ENCODE measurements at places on chromosomes 1 and 21.

DNA sequence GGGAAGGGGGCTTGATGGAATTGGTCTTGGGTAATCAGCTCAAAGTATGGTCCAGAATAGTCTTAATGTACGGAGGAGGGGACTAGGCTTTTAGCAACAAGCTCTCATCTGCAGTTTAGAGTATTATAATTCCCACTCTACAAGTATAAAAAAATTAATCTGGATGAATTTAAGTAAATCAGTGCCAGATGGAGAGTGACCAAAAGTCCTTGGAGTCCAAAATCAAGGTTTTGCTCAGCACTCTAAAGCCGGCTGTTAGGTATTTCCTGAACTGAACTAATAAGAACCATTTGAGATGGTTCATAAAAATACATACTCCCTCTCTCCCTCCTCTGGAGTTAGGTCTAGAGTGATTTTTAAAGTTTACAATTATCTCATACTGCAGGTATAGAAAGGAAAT lies 23.7 kb downstream of the GLUL start:
- DNase-seq = no peak

DNA sequence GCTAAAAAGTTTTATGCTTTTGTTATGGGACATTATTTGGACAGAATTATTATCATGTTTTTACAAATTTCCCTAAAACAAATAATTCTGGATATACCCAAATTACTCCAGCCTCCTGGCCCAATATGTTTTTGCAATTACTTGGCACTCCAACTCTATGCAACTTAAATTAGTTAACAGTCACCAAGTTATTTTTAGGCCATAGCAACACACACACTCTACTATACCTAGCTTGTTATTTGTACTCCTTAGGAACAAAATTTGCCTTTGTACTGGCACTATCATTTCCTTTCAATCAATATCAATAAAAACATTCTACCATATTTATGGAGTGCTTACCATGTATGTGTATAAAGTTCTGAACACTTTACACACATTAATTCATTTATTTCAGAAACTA lies 7.7 kb downstream of the DUSP10 start:
- no peak for DNase-seq

DNA sequence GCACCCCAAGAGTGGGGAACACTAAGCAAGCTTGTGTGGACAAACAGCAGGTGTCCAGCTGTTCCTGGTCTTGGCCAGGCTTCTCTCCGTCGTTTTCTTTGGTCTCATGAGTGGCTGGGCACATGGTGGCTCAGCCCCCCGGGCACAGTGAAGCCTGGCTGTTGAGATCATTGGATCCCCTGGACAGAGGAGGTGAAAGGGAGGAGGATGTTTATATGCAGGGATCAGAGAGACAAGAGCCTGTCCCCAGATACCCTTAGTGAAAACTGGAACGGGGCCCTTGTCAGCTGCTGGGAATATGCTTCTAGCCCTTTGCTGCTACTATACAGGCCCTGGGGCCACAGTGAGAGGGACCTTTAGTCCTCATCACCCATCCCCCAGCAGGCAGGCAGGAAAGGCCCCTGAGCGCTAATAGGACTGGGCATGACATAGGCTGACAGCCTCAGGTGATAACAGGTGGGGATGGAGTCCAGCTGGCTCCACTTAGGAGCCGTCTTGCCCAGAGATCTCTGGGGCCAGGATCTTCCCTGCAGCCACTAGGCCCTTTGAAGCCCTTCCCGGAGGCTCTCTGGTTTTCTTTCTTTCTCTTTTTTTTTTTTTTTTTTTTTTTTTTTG lies 16.4 kb downstream of the EPHA8 start:
- no peak for DNase-seq

GRCh38 chr1:154456631-154457030 lies 45.4 kb upstream of the TDRD10 start:
- DNase-seq = no peak

GRCh38 chr1:205693421-205693991 lies 13.2 kb upstream of the SLC45A3 start:
- no peak for DNase-seq

- DNase-seq = no peak
These were observed 15.2 kb upstream of the FCRLA start for GRCh38 chr1:161691846-161692245.

- no peak for DNase-seq
These were observed 39.5 kb downstream of the TBX19 start for GRCh38 chr1:168320149-168320548.

DNA sequence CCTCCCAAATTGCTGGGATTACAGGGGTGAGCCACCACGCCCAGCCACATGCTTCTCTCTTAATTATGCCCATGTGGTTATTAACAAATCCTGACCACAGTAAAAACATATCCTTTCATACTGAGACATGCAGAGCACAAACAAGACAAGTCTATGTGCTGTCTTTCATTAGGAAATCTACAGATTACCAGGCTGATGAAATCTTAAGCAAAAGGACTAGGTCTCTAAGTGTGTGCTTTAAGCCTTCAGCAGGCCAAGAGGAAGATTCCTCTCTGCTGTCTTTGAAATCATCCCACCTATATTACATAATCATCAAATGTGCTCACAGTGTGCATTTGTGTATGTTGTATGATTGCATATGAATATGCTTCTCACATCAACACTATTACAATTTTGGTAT lies 419.3 kb downstream of the KCTD3 start:
- DNase-seq = no peak

DNA sequence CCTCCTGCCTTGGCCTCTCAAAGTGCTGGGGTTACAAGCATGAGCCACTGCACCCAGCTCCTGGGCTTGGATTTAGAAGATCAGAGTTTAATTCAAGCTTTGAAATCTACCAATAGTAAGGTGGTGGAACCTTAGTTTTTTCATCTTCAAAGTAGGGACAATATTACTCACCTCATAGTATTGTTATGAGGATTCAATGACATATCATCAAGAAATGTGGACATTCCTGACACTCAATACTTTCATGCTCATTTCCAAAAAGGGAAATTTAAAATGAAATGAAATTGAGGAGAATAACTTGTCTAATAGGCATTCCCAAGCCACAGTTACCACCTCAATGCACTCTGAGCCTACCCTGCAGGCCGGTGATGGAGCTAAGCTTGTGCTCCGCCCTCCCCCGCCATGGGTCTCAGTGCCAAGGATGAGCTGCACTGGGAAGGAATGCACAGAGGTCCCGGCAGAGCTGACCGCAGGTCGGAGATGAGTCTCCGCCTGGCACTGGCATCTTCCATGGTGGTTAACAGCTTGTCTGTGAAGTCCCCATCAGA lies 56.5 kb upstream of the BCAR3 start:
- DNase-seq = no peak

DNA sequence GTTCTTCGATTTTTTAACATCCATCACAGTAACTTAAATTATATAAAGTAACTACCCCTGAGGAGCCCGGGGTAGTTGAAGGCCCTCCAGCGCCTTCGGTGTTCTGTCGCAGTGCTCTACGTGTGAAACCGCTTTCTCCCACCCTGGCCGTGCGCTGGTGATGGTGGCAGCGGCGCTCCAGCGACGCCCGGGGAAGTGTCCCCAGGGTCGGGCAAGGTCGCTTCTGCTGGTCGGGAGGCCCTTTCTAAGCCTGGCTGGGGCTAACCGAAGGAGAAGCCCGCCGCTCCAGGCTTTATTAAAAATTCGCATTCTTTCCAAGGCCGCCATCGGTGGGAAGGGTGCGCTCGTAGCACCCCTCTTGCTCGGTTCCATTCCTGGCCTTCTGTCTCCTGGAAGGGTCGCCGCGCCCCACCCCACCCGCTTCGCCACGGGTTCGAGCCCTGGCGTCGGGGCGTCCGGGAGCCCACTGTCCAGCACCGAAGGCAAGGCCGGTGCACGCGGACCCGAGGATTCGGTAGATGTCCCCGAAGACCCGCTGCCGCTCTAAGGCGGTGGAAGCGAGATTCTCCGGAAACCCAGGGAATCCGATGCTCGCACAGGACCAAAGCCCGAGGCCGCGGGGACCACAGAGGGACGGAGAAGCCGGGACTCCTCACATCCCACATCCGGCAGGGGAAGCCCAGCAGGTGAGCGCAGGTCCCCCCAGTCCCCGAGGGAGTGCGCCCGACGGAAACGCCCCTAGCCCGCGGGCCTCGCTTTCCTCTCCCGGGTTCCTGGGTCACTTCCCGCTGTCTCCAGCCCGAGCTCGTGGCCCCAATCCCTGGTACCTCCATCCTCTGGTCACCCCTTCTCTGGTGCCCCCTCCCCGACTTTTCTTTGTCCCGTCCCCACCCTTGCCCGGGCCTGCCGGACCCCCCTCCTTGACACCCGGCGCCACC lies 685 bp upstream of the RIPPLY3 start:
- no peak for DNase-seq

- DNase-seq = no peak
These were observed 51.5 kb downstream of the ATP5PO start for GRCh38 chr21:33864150-33864549.

- peak; percentile 38 for DNase-seq
These were observed 10.4 kb downstream of the DCAF8 start for GRCh38 chr1:160251687-160252526.

DNA sequence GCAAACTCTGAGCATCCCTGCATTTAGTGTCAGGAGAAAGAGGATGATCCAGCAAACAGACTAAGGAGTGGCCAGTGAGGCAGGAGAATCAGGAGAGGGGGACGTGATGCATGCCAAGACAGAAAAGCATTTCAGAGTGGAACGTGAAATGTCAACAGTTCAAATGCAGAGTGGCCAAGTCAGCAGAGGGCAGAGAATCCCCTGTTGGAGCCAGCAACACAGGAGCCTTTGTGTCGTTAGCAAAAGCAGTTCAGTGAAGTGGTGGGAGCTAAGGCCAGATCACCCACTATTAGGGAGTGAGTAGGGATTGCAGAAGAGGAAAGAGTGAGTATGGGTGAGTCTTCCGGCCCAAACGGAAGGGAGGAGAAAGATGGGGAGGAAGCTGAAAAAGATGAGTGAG lies 6.6 kb upstream of the FCRL6 start:
- no peak for DNase-seq

GRCh38 chr1:210817385-210818275 lies 316.3 kb downstream of the KCNH1 start:
- no peak for DNase-seq

GRCh38 chr1:219518168-219518906 lies 94.6 kb downstream of the ZC3H11B start:
- DNase-seq = no peak

GRCh38 chr1:100482167-100482566 lies 55.8 kb upstream of the GPR88 start:
- DNase-seq = no peak

- DNase-seq = no peak
These were observed 99.8 kb upstream of the C1orf21 start for GRCh38 chr1:184287001-184287400.

DNA sequence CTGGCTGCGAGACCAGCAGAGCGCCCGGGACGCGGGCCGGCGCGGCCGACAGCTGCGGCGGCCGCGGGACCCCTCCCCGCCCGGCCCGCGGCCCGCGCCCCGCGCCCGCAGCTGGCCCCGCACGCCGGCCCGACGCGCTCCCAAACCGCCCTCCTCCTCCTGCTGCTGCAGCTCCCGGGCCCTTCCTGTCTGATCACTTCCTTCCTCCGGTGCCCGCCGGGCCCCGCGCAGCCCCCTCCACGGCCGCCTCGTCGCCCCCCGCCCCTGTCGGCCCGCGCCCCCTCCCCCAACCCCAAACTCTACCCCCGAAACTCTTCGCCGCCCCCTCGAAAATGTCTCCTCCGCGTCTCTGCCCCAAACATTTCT lies 594 bp downstream of the LUZP1 start:
- no peak for DNase-seq

DNA sequence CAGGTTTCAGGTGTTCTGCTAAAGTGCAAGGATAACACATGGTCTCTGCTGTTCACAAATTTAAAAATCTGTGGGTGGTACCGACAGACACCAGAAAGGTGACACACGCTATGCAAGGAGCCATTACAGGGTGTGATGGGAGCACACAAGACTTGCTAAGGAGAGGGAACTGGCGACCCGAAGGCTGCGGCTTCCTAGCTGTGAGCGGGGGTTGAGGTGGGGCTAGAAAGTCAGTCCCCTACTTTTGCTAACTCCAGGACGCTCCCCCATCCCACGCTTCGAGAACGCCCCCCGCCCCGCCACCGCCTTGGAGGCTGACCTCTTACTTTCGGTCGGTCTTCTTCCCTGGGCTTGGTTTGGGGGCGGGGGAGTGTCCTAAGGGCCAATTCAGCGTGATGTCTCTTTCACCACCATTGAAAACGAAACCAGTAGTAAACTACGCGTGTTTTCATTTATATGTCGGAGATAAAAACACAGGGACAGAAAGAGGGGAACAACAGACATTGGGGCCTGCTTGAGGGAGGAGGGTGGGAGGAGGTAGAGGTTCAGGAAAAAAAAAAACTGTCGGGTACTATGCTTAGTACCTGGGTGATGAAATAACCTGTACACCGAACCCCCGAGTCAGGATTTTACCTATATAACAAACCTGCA lies 1.1 kb downstream of the CKS1B start:
- no peak for DNase-seq

DNA sequence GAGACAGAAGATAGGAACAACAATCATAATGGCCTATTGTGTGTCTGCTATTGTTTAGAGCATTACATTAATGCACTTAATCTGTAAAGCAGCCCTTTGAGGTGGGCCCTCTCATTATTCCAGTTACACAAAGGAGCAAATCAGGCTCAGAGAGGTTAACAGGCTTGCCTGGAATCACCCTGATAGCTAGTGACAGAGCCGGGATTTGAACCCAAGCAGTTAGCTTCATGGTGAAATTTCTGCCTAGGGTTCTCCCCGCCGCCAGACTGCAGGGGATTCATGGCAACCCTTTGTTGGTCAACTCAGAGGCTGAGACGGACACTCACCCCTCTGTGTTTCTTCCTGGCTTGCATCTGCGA lies 7.1 kb downstream of the HEYL start:
- DNase-seq = no peak

DNA sequence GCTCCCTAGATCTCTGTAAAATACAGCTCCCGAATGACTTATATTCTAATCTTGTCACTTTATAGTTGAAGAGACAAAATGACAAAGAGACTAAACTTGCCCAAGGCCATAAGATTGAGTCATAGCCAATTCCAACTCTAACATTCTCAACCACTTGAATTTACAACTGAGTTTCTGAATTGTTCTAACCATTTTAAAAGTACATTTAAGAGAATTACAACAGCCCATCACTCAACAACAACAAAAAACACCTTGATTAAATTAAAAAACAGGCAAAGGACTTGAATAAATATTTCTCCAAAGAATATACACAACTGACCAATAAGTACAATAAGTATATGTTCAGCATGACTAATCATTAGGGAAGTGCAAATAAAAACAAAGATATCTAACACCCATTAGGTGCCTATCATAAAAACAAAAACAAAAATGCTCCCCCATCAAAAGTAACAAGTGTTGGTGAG lies 8.7 kb upstream of the ADCY10 start:
- no peak for DNase-seq

- no peak for DNase-seq
These were observed 68.8 kb downstream of the GRIK3 start for GRCh38 chr1:36965275-36966159.

DNA sequence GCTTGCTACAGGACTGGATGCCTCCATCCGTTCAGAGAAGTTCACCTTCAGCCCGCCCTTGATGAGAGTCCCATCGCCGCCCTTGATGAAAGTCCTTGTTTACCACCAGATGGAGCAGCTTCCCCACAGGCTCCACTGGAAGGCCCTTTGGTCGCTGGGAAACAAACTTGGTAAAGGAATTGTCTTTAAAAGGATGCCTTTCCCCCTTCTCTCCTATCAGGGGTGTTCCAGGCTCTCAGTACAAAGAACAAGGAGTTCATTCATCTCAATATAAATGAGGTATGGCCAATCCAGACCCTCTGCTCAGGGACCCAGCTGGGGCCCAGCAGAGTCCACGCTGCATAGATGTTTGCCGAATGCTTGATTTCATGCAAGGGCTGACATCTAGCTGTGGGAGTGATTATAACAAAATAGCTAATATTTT lies 50.8 kb downstream of the CAPN9 start:
- no peak for DNase-seq

- no peak for DNase-seq
These were observed 1.2 kb upstream of the ALDH9A1 start for GRCh38 chr1:165699577-165699976.
